ENCODE measurements at places on chromosomes 1 and 21.

- DNase-seq = no peak
Observed at GRCh38 chr1:35691080-35691479, 27.6 kb downstream of the C1orf216 start.

DNA sequence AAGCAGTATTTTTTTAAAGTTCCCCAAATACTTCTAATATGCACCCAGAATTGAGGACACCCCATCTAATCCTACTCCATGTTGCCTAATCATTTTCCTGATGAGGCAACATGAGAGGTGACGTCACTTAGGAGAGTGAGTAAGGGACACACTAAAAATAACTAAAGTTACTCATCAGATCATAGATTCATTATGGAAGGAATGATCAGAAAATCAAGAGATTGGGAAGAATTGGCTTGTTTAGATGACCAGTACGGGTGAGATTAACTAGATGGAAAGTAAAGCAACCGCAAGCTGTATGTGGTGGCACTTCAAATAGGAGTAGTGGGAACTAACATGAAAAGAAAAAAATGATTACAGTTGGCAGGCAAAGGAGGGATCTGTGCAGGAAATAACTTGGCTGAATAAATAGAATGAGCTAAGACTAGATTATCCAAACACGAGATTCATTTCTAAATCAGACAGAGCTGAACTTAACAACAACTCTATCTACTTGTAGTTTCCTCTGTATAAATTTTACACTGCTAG, 61.4 kb upstream of the CXADR start:
- no peak for DNase-seq

- no peak for DNase-seq
Observed at GRCh38 chr1:14242123-14242522, 356.4 kb upstream of the KAZN start.

DNA sequence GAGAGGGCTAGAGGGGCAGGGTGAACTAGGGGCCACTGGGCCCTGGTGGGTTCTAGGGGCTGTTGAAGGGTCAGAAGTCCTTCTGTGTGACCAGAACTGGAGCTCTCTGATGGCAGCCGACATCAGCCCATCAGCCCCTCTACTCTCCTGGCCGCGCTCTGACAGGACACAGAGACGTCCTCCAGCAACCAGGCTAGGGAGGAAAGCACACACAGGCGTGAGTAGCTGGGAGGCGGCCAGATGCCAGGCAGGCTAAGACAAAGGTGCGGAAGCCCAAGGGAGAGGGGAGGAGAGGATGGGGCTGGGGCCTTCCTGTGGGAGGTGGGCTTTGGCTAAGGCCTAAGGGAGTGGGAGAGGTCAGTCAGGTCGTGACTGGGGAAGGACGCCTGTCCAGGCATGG, 50.8 kb downstream of the OLFML2B start:
- no peak for DNase-seq

GRCh38 chr21:46092811-46093667, 4.9 kb upstream of the COL6A2 start:
- DNase-seq = no peak

DNA sequence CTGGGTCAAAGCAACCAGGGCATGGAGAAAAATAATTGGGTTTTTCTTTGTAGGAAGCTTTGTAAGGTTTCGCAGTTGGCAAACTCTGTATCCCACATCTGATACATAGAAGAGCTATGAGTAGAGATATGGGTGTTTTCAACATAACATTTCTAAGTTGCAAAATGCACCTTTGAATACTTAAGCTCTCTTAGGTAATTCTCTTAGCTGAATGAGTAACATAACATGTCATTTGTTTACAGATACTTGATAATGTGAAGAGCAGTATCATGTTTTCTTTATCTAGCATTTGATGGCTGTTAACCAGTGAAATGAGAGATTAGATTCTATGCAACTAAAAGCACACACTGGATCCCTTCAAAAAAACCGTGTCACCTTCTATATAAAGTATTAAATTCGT, 21.6 kb downstream of the RAVER2 start:
- no peak for DNase-seq

DNA sequence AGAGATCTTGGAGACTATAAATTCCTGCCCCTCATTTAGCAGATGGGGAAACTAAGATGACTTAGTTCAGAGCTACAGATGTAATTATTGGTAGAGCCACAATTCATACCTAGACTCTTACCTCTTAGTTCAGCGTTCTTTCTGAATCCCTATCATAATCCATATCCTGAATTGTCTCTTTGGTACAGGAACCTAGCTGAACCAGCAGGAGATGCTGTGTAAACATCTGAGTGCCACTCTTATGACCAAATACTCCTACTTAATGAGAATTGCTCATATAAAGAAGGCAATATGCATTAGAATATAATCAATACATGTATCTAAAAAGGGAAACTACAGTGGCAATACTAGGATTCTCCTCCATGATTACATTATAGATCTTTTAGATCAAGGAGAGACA, 459.0 kb downstream of the SIPA1L2 start:
- no peak for DNase-seq

DNA sequence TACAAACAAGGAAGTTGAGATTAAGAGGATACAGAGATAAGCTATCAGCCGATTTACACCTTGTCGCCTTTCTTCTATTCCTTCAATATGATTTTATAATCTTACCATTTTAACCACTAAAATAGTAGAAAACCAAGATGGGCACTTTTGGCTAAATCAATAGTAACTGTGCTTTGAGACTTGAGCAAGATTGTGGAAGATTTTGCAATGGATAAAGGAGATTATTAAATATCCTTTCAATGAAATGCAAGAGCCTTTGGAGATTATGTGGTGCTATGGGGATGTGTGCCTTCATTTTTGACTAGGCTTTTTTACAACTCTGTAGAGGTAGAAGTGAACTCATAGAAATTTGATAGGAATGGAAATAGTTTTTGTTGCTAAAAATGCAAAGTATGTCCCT, 33.7 kb downstream of the ADAMTS1 start:
- no peak for DNase-seq

- DNase-seq = no peak
Observed at GRCh38 chr1:227487606-227488005, 75.8 kb upstream of the ZNF678 start.

GRCh38 chr1:40414331-40414730, 35.9 kb upstream of the ZFP69B start:
- DNase-seq = no peak

- no peak for DNase-seq
Observed at GRCh38 chr1:212926372-212926771, 24.0 kb upstream of the VASH2 start.

GRCh38 chr1:228003461-228004330, 3.1 kb upstream of the WNT3A start:
- no peak for DNase-seq

- no peak for DNase-seq
Observed at GRCh38 chr1:31289021-31289420, 7.6 kb downstream of the SNRNP40 start.

GRCh38 chr1:164760569-164760968, 201.6 kb downstream of the PBX1 start:
- no peak for DNase-seq

GRCh38 chr1:37845786-37846185, 13.6 kb downstream of the MTF1 start:
- no peak for DNase-seq
